ENCODE measurements at places on chromosomes 2 and 18.
A peak's percentile ranks its signal among the peaks of the same experiment; 100 is the strongest.

DNA sequence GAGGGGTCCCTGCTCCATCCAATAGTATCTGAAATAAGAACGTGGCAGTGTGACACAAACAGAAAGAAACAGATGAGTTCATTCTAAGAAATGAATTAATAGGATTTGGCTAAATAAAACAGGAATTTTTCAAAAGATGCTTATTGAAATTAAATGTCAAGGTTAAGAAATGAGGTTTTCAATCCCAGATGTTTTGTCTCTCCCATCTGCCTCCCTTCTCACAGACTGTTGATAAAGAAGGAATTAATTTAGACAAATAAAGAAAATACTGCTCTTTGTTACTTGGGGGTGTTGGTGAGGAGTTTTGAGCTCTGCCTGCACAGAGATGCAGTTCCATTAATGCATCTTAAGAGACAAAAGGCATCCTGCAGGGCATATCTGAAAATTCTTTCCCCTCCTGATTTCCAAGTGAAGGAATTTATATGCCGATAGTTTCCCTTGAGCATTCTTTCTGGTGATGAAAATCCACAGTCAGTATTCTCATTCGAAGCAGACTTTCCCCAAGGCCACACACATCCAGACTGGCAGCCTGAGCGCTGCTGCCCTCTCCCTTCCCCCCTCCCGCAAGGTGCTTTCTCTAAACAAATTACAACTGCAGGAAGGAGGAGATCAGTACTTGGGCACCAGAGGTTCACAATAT is 385.4 kb upstream of the RND3 start:
- peak; percentile 84 for ATAC-seq

DNA sequence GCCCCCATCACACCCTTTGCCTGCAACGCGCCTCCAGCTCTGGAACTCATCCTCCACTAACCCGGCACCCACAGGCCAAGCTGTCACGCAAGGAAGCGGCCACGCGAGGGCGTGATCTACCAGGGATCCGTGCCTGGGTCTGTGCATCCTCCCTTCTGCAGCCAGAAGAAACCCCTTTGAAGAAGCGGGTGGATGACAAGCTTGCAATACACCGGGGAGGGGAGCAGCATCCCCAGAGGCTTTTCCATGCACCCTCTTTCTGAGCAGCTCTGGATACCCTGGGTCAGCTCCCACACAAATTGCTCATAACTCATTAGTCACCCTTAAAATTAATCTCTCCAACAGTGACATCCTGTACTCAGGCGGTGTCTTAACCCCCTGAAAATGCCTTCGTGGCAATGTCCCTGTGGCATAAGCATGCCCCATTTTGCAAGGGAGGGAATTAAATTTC is 47.6 kb downstream of the PDCL3 start:
- ATAC-seq, result peak; percentile 96

DNA sequence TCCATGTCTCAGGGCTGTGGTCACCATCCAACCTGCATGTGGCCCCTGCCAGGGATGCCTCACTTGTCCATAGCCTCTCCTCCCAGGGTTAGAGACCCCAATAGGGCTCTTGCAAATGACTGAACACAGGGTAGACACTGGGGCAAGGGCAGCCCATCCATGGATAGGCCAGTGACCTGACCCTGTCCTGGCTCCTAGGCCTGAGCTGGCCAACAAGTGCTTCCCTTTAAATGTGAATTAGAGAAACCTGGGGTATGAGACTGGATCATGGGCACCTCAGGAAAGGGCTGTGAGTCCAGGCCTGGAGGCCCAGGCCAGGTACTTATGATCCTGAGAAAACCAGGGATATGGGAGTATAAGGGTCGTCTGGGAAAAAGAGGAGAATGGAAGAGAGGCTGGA is 64.5 kb downstream of the COPS8 start:
- no peak for ATAC-seq

- no peak for ATAC-seq
These were observed 2.6 kb downstream of the SMARCAL1 start for GRCh38 chr2:216414772-216415319.

DNA sequence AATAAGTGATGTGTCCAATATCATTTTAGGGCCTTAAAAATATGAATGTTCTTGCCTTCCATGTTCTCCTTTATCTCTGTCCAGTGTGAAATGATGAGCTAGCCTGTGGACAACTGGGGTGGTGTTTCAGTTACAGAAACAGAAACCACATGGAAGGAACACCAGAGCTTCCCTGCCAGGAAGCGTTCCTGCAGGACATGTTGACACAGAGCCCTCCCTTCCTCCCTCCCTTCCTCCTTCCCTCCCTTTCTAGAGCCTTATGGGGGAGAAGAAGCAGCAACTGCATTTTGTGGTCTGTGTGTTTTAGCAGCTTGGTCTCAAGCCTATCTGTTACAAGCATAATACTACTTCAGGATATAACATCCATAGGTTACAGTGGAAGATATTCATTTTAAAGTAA is 539.7 kb upstream of the NETO1 start:
- ATAC-seq, result no peak

DNA sequence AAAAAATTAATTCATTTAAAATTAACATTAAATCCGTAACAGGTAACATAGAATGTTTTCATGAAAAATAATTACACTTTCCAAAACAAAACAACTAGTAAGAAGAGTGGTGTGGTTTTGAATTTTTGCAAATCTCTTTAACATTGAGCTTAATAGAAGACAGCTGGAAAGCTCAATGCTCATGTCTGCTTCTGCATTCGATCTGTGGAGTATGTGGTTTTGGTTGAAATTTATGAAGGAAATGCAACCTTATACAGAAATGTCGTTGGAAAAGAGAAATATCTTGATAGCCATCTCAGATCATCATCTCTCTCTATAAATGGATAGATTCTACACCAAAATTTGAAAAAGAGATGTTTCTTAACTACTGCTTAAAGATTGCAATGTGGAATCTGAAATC is 17.3 kb upstream of the FHL2 start:
- no peak for ATAC-seq

GRCh38 chr2:237727363-237727762 is 71.2 kb upstream of the RBM44 start:
- no peak for ATAC-seq

DNA sequence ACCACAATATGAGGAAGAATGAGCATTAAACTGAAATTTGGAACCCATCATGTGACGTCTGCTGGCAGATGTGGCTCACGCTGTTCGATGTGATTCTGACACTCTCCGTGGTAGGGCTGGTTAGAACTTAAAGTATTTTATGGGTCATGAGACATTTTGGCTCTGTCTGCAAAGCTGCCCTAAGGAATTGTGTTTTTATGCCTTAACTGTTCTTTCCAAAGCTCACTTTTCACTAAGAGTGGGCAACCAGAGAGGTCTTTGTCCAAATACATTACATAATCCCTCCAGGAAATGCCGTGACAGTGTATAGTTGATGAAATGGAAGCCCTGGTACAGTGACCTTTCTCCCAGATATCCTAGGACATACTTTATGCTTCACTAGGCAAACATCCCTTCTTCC is 119.1 kb downstream of the AQP4 start:
- ATAC-seq, result peak; percentile 48

- ATAC-seq, result no peak
These were observed 58.7 kb downstream of the IL1RL2 start for GRCh38 chr2:102245266-102246151.

DNA sequence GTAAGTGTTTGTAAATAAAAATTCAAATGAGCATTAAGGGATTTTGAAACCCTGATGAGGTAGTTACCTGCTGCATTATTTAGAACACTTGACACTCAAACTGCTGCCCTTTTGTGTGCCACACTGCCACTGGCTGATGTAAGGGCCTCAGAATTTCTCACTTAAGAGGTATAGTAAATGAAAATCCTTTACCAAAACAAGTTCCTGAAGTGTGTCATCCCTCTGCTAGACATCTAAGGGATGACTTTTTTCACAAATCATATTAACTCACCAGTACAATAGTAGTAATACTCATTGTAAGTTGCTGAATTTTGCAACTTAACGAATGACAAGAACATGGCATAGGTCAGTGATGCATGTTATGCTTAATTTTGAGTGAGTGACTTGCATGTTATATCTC is 274.9 kb upstream of the UBE2E3 start:
- no peak for ATAC-seq

DNA sequence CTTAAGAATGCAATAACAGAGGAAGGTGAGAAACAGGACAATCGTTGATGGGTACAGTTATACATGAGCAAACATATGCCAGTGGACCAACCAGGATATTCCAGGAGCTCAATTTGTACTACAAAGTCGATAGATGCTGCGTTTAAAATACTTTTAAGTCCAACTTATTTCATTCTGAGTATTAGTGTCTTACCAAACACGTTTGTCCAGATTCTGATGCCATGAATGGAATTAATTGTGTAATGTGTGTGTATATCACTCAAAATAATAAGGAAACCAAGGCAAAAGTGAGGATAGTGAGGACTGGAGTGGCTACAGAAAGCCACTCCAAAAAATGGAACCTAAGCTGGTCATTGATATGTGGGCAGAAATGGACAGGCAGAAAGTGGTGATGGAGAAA is 332.6 kb downstream of the RIT2 start:
- ATAC-seq, result no peak

DNA sequence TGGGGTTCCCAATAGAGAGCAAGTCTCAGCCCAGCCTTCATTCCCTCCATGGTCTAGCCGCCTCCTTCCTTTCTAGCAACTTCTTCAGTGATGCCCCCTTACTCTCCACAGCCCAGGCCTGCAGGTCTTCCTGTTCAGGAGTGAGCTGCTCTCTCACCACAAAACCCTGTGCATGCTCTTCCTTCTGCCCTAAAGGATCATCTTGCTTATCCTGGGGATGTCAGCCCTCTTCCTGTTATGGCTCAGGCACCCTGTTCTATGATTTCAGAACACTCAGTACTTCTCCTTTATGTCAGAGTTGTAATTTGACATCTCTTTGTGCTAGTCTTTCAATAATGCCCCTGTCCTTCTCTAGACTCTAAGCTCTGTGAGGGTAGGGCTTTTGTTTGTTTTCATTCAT is 19.4 kb downstream of the TMEM178A start:
- no peak for ATAC-seq

- ATAC-seq, result no peak
These were observed 72.1 kb downstream of the BCL2 start for GRCh38 chr18:63247506-63247905.

- peak; percentile 52 for ATAC-seq
These were observed 92.7 kb upstream of the KLF7 start for GRCh38 chr2:207258263-207258991.

DNA sequence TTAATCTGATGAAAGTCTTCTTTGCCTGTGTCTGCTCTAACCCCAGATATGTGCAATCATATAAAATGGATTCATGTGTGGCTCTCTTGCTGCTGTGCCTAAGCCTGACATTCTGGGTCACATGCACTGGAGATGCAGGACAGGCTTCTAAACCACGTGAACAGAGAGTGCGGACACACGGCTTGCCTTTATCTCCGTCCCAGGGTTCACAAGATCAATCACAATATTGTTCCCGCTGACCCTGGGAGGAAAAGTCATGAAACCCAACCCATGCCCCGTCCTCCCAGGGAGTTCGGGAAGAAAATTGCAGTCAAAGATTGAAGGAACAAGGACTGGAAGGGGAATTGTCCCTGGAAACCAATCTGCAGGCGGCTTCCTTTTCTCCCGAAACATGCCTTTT is 74.8 kb downstream of the VAPA start:
- ATAC-seq, result no peak
